ENCODE measurements at places on chromosomes 4 and X.

- DNase-seq, result no peak
These were observed 48.8 kb downstream of the SEPTIN11 start for GRCh38 chr4:76998251-76998901.

DNA sequence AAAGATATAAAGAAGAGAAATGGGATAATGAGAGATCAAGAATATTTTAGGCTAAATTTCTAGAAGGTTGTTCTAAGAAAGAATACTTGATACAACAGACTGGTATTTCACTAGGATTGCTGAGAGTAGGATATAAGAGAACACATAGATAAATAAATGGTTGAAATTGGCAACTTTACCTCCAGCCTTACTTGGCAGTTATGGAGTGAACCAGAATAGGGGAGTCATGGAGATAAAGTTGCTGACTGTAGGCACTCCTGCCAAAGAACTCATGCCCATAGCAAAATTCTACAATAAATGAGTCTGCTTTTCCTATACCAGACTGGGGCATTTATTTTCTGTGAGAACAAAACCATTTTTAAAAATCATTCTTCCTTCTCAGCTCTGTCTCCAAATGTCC, 26.4 kb upstream of the MMRN1 start:
- no peak for DNase-seq

DNA sequence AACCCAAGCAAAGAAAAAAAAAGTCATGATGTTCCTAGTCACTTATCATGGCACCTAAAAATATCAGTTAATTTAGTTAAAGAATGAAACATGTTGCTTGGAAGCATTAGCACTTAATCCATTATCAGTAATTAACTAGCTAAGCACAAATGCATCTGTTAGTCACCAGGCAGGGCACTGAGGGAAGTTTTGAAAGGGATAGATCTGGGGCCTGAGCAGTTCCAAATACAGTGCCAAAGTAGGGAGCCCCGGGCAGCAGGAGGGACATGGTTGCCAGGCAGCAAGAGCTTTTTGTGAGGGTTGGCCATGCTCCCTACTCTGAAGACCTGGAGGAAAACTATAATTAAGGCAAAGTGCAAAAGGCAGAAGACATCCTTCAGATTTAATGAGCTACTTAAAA, 62.0 kb downstream of the PHKA1 start:
- no peak for DNase-seq

DNA sequence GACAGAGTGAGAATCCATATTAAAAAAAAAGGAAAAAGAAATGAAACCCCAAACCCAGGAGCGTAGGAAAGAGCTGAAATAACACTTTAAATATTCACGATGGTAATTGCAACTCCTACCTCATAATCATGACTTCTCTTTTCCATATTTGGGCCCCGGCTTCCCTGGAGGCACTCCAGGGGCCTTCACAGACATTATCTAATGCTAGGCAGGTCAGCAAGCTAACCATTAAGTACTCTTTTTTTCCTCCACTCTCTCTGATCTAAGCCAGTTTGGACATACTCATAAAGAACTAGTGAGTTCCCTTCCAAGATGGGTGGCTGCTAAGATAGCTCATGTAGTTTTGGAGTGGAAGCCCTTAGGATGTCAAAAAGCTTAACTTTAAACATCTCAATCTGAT, 83.2 kb downstream of the SH3KBP1 start:
- DNase-seq, result no peak

- no peak for DNase-seq
These were observed 218.5 kb upstream of the FGF13 start for GRCh38 chrX:138929926-138930582.

DNA sequence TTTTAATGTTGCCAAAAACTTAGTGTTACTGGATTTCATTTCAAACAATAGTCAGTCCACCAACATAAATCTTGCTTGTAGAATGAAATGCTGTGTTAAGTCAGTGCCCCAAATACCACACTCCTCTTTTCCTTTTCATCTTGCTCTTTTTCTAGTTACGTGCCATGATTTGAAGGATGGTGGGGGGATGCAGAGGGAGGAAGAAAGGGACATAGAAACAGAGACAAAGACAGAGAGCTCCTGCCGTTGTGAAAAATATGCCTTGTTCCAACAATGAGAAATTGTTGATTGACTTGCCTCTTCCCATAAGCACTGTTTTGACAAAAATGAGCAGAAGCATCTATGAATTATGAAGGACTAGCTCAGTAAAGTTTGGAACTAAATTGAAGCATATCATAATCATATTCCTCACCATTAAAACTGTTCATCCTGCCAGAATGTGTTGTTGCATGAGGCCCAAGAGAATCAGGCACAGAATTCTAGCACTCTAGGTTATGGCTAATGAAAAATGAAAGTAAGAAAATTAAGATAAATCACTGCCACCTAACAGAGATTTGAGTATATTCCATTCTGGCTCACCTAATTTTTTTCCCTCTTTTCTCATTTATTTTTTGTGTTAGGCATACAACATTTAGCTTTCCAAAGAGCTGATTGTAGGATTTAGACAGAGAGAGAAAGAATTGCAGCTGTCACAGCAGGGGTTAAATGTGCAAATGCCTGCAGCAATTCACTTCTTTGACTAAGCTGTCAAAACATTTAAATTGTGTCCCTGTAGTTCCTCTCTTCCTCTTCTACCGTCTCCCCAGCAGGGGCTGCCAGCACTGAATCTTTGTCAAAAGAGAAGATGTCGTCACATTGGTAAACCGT, 111.6 kb upstream of the PTPN13 start:
- no peak for DNase-seq

GRCh38 chr4:4575284-4576211, 33.7 kb upstream of the STX18 start:
- no peak for DNase-seq

- DNase-seq, result no peak
These were observed 46.5 kb downstream of the HADH start for GRCh38 chr4:108036213-108036612.

DNA sequence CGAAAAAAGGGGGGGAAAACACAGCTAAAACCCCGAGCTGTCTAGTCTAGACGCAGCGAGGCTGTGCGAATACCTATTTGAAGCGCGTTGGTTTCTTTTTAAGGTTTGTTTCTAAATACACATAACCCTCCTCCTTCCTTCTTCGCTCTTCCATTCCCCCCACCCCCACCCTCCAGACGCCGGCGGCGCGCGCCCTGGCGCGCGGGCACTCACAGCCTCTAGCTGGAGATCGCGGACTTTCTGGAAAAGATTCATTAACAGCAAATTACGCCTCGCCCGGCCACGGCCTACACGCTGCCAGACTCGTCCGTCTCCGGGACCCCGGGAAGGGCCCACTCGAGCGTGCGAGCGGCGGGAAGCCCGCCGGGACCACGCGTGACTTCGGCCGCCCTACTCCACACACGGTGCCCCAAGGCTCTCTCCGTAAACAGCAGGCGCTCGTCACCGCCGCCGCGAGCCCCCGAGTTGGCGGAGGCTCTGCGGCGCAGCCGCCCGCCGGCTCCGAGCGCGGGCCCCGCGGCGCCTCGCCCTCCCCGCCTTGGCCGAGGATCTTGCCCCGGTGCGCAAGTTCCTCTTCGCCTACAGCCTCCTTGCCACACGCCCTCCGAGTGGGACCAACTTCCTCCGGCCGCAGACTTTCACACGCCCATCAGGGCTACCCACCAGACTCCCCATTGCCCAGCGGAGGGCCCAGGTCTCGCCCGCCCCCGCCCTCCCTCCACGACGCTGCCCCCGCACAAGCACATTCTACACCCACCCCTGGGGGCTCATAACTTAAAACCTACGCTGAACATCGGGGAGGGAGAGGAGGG, 2.0 kb downstream of the BCOR start:
- DNase-seq, result no peak

Measured in NCI-H187 treated with DMSO at 0.1 percent for 48 hours (cell line).